ENCODE measurements at places on chromosomes 16 and 17.

GRCh38 chr17:43578699-43579565 lies 32.8 kb upstream of the ETV4 start:
- DNase-seq = no peak

GRCh38 chr16:10178080-10178479 lies 4.1 kb downstream of the GRIN2A start:
- DNase-seq = no peak

DNA sequence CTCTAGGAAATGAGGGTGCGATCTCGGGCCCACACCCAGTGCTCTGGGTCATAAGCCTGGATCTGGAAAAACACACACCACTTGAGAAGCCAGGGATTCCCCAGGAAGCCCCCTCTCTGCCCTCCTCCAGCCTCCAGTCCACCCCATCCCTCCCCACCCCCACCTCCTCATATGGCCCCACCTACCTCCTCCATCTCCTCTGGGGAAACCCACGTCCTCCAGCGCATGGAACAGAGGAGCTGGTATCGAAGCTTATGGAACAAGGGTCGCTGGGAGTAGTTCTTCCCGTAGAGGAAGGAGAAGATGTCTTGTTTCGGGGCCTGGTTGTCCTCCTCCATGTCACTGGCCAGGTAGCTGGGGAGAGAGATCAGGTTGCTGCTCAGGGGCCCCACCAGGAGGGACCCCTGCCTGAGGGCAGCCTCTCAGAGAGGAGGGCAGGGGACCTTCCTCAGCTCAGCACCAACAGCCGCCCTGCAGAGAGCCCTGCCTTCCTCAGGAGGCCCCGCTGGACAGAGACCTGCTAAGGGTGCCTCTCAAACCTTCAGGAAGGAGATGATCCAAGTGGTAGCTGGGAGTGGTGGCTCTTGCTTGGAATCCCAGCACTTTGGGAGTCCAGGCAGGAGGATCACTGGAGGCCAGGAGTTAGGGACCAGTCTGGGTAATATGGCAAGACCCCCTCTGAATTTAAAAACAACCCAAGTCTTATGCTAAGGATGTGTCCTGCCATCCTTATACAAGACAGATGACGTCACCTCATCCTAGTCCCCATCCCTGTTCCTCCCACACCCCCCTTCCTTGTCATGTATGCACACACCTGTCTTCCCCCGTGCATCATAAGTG lies 5.0 kb downstream of the SPDYE4 start:
- no peak for DNase-seq

- DNase-seq = no peak
Measured at GRCh38 chr16:9996221-9996620, 186.0 kb downstream of the GRIN2A start.

GRCh38 chr17:83054518-83055125 lies 24.8 kb upstream of the METRNL start:
- no peak for DNase-seq

DNA sequence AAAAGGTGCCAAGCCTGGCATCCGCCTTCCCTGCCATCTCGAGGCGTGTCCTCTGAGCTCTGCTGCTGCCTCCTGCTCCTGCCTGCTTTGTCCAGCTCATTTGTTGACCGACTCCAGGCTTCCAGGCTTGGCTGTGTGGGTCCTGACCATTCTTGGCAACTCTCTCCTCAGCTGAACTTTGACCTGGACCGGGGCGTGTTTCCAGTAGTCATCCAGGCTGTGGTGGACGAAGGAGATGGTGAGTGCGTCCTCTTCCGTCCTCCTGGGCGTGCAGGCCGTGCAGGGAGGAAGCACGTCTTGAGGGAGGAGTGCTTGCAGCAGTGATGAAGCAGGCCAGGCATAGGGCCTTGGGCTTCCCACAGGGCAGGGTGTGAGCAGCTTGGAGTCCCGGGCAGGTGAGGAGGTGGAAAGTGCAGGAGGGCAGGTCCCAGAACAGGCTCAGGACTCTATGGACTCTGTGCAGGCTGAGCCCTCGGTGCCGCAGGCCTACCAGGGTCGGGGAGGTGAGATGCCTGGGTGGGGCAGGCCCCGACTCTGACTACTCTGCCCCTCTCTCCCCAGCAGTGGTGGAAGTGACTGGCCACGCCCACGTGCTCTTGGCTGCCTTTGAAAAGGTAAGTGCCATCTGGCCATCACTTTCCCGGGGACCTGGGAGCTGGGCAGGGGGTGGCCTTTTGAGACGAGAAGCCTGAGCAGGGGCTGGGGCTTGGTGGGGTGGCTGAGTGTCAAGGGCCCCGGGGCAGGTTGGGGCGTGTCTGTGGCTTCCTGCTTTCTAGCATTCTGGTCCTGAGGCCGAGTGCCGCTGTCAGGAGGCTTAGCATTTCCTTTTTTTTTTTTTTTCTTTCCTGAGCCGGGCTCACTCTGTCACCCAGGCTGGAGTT lies 28.6 kb upstream of the NUDT16L1 start:
- no peak for DNase-seq

DNA sequence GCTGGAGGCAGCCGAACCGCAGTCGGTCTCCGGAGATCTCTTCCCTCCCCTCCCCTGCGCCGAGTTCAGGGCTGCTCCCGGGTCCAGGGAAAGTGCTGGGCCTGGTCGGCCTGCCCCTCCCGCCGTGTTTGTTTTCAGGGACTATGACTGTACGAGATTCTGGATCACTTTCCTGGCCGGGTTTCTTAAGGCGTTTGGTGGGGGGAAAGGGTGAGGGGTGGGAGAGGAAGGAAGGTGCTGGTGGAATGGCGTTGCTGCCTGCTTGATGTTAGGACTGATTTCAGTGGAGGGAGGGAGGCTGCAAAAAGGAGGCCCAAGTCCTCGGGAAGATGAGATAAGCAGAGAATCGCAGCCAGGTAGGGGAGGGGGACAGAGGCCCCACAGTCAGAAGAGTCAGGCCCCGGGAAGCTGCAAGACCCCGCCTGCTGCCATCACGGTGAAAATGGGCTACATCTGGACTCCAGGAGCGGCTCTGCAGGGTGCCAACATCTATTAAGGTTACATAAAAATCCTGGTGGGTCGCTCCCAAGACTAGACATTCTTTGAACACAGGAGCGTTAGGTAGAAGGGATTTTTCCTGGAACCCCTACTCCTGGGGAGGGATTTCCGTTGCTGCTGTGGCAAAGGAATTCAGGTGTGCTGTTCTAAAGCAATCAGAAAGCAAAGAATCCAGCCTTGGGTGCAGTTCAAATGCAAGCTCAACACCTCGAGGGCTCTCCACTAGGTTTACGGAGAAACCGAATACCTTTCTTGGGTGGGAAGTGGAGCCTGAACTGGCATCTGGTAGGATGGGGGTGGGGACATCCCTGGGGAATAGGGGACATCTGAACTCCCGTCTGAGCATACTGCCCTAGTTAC lies 1.2 kb downstream of the ARHGAP44 start:
- no peak for DNase-seq

DNA sequence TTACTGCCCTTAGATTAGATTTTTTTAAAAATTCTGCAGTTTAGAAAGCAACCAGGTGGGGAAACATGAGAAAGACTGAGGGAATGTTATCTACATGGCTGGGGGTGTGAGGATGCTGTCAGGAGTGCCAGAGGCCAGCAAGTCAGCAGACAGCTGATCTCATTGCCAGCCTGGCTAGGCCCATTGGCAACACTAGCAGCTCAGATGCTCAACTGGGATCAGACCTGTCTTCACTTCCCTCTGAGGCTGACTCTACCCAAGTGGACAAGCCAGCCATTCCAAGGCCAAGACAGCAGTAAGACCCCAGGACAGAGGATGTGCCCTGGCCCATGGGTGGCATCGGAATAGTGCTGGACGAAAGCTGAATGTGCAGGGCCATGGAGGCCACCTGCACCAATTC lies 96.2 kb downstream of the TMEM132E start:
- no peak for DNase-seq

DNA sequence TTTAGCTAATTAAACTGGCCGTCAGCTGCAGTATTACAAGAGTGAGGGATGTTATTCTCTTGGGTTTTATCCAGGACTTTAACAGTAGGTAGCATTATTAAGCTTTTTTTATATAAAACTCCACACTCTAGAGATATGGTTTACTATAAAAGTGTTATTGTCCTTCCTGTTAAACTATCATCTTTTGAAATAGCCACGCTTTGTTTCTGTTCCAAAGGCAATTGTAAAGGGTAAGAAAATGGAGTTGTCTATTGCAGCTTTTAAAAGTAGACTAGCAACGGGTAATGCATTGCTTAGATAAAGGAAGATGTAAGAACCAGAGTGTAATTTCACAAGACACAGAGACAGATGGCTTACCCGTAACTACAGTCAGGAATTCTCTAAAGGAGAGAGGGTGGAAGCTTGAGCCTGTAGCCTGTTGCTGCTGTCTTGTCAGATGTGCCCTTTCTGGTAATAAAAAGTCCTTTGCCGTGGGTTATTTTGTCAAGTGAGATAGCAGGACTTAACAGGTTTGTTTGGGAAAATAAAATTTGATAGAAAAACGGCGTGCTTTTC lies 56.4 kb downstream of the WWOX start:
- no peak for DNase-seq

- DNase-seq = no peak
Measured at GRCh38 chr17:72425794-72426168, 305.0 kb downstream of the SOX9 start.

- no peak for DNase-seq
Measured at GRCh38 chr16:53042235-53042701, 10.4 kb downstream of the CHD9NB start.

DNA sequence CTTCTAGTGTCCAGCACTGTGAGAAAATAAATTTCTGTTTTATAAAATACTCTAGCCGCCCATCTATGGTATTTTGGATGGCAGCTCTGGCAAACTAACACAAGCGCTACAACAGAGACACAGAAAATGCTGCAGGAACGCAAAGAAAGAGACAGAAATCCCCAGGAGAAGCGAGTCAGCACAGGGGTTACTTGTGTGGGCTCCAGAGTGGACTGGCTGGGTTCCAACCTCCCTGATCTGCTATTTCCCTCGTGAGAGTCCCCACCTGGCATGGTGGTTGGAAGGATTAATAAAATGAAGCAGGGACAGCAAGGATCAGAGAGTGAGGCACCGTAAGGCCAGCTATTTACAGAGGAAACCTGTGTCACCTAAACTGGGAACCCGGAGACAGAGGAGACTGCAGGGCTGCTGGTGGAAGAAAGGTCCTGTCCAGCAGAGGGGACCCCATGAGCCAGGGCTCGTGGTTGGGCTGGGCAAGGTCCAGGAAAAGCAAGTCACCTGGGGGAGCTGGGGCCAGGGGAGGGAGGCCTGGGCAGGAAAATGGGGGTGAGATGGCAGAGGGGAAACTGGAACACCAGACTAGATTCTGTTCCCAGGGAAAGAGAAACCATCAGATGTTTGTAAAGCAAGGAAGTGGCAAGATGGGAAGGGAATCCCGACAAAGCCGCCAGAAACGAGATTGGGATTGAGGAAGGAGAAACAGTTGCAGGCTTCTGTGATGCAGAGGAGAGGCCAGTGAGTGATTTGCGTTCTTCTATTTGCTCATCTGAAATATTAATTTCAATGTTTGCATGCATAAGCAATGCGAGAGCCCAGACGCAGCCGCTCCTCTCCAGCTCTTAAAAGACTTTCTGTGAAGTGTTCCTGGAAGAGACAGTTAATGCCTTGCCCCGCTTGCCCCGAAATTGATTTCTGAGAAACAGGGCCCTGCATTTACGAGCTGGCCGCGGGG lies 63.0 kb upstream of the TEKT3 start:
- DNase-seq = no peak

- no peak for DNase-seq
Measured at GRCh38 chr17:35010093-35010492, 29.8 kb downstream of the LIG3 start.

- no peak for DNase-seq
Measured at GRCh38 chr16:66634527-66635196, 30.2 kb downstream of the CMTM3 start.

- no peak for DNase-seq
Measured at GRCh38 chr17:41467561-41467960, 375 bp upstream of the KRT32 start.

DNA sequence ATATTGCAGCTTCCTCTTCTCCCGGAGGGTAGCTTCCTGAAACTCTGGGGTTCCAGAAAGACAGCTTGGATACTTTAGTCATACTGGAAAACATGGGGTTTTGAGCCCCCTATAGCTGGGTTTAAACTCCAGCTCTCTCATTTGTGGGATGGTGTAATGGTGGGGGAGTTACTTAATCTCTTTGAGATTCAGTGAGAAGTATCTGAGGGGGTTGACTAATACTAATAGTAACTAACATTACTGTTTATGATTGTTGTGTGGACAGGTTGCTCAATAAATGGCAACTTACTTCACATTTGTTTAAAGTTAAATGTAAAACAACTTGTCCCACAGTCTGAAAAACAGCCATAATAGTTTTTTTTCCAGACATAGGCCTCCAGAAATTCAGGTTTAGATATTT lies 5.1 kb upstream of the SUZ12 start:
- DNase-seq = no peak
